ENCODE measurements at places on chromosomes 16 and 17.
A peak's percentile ranks its signal among the peaks of the same experiment; 100 is the strongest.

DNA sequence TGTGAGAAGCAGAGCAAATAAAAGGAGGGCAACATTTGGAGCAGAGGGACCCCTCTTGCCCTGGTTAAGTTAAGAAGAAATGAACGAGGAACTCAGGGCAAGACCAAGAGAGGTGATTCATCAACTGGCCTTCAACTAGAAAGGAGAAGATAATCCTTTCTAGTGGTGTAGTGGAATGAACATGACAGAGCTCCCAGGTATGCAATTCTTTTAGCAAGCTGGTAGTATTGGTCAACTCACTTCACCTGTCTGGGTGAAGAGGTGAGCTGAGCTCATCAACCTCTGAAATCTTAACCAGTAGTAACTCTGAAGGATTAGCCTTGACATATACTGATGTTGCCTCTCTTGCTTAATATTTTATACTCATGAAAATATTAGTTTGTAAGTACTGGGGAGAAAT, 1024.7 kb upstream of the GOT2 start:
- DNase-seq: peak; percentile 3

DNA sequence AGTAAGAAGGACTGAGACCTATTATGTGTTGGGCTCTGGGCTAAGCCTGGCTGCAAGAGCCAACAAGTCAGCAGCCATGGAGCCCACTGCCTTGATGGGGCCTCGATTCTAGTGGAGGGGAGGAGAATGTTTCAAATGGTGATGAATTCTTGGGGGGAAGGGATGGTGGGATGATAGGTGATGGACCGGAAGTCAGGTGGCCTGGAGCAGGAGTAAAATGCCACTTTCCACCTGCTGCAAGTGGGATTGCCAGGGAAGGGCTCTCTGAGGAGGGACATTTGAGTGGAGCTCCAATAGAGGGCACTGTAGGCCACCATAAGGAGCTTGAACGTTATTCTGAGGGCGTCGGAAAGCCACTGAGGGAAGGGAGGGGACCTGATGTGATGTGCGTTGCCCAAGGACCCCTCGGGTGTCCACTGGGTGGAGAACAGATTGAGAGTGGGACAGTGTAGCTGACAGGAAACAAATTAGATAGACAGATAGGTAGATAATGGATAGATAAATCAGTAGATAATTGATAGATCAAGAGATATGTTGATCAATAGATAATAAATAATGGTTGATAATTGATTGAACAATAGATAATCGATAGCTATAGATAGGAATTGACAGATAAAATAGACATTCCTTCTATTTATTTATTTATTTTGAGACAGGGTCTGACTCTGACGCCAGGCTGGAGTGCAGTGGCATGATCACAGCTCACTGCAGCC, 18.2 kb upstream of the NXPH3 start:
- DNase-seq: peak; percentile 54

GRCh38 chr17:39563476-39563875, 44.2 kb downstream of the NEUROD2 start:
- DNase-seq: no peak

DNA sequence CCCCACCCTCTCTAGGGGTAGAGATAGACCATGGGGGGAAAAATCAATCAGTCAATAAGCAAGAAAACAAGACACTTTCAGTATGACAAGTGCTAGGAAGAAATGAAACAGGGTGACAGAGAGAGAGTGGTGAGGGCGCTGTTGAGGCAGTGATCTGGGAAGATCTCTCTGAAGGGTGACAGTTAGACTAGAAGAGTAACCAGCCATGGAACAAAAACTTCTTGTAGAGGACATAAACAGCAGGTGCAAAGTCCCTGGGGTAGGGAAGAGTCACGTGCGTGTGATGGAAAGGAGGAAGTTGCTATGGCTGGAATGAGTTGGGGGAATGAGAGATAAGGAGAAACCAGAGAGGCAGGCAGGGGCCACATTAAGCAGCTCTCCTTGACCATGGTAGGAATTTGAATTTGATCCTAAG, 16.8 kb upstream of the EMP2 start:
- no peak for DNase-seq

DNA sequence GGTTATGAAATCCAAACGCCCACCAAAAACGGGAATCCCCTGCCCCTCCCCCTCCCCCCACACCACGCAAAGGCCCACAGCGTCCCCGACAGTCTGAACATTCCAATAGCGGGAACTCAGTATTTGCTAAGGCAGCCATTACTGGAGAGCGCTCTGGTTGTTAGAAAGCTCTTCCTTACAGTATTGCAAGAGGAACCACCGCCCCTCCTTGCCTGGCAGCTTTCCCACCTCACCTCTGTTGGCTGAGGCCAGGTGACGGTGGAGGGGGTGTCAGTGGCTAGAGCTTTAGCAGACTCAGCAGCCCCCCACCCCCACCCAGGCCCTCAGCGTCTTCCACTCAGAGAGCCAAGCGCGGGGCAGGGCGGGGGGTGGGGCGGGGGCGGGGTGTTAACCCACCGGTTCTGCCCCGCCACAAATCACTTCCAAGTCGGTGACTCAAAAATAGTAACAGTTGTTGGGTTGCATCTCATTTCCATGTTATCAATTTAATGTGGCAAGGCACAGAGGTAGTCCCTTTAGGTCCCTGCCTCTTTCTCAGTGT, 2.2 kb upstream of the PLEKHH3 start:
- DNase-seq: peak; percentile 59

DNA sequence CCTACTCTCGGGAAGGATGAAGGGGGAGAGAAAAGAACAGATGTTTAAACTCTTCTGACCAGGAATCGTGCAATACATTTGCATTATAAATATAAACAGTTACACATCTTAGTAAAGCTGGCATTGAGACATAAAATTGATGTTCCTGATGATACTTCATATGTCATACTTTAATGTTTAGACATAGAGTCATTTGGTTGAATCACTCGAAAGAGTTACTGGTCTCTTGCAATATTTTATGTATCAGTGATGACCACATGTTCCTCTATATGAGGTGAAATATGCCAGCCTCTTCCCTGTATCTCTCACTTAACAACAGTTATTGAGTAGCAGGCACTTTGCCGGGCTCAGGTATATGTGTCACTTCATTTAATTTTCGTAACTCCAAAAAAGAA, 49.7 kb upstream of the PMFBP1 start:
- DNase-seq: no peak

DNA sequence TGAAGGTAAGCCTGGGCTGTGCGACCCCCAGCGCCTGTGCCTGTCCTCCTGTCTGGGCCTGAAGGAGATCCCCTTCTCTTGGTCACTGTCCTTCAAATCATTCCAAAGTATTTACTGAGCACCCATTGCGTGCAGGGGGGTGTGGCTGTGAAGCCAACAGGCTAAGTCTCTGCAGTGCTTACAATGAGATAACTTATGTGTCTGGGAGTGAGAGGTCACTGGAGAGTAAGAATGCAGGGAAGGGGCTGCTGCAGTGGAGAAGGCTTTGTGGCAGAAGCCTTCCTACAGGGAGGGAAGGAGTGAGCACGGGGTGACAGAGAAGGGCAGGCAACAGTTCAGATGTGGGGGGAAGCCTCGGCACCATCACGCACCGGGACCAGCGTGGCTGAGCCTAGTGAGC, 11.2 kb upstream of the SMIM5 start:
- no peak for DNase-seq

DNA sequence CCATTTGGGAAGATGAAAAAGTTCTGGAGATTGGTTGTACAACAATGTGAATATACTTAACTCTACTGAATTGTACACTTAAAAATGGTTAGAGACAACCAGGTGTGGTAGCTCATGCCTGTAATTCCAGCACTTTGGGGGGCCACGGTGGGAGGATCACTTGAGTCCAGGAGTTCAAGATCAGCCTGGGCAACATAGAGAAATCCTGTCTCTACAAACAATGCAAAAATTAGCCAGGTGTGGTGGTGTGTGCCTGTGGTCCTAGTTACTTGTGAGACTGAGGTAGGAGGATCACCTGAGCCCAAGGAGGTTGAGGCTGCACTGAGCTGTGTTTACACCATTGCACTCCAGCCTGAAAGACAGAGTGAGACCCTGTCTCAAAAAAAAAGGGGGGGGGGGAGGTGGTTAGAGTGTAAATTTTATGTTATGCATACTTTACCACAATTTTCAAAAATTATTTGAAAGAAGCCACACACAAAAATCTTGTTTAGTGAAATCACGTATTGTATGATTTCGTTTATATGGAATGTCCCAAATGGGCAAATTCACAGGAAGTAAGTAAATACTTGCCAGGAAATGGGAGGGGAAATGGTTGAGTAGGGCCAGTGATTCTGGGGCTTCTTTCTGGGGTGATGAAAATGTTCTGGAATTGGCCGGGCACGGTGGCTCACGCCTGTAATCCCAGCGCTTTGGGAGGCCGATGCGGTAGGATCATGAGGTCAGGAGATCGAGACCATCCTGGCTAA, 37.1 kb upstream of the AMZ2 start:
- DNase-seq: peak; percentile 17

GRCh38 chr16:50114357-50115129, 38.6 kb upstream of the TENT4B start:
- DNase-seq: no peak

- no peak for DNase-seq
Measured at GRCh38 chr16:2819179-2819938, 2.3 kb downstream of the PRSS21 start.

DNA sequence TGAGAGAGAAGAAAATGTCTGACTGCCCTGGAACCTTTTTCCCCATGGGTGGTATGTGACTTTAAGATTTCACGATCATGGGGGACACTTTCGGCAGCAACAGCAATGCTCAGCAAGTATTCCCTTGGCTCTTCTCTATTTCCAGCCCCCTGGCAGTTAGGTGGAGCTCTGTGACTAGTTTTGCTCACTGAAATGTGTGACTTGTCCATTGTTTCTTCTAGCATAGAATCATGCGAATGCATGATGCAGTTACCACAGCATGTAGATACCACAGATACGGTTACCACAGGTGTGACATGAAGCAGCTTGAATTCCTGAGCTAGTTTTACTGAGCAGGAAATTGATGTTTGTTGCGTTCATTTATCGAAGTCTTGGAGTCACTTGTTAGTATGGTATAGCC, 1034.5 kb upstream of the EEF2KMT start:
- no peak for DNase-seq

DNA sequence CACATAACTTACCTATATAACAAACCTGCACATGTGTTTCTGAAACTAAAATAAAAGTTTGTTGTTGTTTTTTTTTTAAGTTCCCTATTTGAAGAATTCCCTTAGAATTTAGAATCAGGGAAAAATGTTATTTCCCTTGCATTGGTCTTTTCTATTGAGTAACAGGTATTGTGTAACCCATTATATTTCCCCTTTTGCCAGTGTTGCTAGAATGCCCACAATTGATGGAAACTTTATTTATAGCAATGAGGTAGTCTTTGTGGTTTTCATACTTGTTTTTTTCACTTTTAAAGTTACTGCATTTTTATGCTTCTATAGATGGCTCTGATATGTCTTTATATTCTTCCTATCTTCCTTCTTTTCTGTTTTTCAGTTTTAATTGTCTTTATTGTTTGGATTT, 3.9 kb downstream of the NLRP1 start:
- peak; percentile 27 for DNase-seq

DNA sequence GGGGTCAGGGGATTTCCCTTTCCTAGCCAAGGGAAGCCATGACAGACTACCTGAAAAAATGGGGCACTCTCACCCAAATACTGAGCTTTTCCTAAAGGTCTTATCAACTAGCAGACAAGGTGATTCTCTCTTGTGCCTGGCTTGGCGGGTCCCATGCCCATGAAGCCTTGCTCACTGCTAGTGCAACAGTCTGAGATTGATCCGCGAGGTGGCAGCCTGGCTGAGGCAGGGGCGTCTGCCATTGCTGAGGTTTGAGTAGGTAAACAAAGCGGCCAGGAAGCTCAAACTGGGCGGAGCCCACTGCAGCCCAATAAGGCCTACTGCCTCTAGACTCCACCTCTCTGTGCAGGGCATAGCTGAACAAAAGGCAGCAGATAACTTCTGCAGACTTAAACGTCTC, 152.6 kb upstream of the PMFBP1 start:
- DNase-seq: no peak

- DNase-seq: peak; percentile 11
Measured at GRCh38 chr17:67422897-67423296, 45.8 kb downstream of the PITPNC1 start.

DNA sequence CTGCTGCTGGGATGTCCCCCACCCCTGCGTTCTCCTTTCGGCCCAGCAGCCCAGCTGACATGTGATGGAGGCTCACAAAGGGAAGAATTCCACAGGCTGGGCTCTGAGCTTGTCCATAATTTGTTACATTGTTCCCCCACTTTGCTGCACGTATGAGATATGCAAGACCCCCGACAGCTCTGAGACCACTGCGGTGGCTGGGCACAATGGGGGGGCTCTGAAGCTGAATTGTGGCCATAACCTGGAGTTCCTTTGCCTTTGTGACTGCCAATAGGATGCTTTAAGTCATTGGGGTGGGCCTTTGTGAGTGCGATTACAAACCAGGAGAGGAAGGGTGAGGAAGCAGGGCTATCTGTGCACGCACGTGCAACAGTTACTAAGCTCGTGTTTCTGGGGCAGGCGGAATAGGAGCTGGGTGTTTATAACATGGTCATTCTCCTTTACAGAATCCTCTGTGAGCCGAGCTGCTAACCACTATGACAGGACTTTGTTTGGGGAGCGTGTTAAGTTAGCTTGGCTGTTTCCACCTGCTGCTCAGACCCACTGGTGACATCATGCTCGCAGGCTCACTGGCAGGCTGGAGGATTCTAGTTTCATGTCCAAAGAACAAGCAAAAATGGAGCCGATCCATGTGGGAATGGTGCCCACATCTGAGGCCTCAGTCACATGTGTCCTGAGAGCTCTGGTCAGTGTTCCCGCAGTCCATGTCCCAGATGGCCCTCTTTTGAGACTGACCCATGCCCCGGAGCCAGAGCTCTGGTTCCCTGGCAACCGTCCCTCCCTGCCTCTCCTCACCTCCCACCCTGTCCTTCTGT, 208.3 kb upstream of the SALL1 start:
- peak; percentile 3 for DNase-seq

DNA sequence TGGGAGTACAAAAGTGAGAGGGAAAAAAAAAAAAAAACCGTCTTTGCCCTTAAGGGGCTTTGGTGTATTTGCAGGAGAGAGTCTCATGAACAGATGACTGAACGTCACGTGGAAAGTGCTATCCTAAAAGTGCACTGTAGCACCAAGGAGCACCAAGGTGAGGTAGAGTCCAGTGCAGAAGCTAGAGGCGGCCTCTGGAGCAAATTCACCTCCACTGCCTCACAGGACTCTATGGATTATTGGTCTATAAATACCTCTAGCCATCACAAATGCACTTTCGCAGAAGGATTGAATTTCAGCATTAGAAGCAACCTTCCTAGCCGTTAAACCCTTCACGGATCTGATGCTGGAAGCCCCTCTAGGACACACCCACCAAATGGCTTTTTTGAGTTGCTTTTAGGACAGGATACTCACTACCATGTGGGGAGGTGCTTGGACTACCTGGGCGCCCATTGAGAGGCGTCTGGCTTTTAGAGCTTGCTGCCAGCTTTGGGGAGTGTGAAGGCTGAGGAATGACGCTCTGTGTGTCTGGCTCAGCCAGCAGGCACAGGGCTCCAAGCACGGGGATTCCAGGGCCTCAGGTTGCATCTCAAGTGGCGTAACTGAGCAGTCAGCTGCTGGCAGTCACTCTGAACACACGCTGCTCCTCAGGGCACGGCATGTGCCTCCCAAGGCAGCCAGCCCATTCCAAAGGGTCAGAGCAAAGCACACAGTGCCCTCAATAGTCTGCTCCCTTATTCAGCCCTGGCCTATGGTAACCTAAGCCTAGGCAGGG, 52.7 kb downstream of the CDRT4 start:
- no peak for DNase-seq

GRCh38 chr17:44362949-44363612, 572 bp downstream of the FAM171A2 start:
- no peak for DNase-seq

GRCh38 chr17:44906763-44907728, 7.8 kb upstream of the EFTUD2 start:
- DNase-seq: no peak

All from iris pigment epithelial cell (primary cell).